ENCODE measurements at places on chromosomes 7 and 10.

GRCh38 chr10:85927952-85928665, 438.5 kb downstream of the GRID1 start:
- DNase-seq, result no peak

- no peak for DNase-seq
Observed at GRCh38 chr7:23200331-23200730, 18.5 kb downstream of the NUP42 start.

DNA sequence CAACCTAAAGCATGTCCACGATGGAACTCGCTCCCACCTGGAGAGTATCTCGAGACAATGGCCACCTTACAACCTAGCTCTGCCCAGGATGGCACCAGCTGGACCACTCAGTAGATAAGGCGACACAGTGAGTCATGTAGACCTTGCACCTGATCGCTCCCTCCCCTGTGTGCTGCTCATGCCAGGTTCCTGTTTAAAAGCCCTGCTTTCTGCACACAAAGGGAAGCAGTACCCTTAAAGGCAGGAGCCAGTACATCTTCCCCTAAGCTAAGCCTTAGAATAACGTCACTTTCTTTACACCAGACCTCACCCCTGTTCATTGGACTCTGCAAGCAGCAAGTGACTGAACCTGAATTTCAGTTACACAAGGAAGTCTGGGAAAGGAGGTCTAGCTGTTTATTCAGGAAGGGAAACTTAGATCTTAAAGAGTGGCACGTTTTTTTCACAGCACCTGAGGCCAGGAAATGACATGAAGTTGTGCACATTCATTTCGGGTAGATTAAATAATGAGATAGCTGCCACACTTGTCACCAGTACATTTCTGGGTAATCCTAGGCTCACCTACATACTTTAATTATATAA, 117.9 kb downstream of the MTPAP start:
- DNase-seq, result no peak

- DNase-seq, result peak; percentile 70
Observed at GRCh38 chr10:61992671-61993668, 91.5 kb downstream of the ARID5B start.

DNA sequence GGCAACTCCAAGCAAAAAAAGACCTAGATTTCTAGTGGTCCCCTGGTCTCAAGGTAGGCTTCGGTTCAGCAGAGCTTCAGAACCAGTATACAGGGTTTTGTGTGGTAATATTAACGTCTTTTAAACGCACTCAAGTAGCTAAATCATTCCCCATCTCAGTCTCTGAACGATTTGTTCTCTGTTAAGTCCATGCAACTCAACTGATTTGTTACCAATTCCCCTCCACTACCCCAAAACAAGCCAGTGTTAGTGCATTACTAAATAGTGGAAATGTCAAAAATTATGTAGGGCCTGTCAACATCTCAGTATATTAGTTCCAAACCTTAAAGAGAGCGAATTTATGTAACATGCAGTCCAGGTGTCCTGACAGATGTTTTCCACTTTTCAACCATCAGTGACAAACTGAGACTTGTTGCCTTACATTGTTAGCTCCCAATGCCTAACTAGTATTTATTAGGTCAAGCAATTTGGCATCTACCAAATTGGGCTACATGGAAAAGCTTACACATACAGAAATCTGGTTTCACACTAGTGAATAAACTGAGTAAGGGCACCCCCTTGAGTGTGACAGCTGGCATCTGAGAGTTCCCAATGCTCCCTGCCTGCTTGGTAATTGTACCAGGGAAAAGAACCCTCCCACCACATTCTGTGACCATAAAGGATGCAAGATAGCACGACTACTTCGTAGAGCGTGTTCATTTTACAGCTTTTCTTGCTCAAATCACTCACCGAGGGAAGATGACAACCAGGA, 12.2 kb downstream of the HNRNPA2B1 start:
- no peak for DNase-seq

GRCh38 chr10:87798082-87798481, 19.9 kb downstream of the ATAD1 start:
- no peak for DNase-seq

DNA sequence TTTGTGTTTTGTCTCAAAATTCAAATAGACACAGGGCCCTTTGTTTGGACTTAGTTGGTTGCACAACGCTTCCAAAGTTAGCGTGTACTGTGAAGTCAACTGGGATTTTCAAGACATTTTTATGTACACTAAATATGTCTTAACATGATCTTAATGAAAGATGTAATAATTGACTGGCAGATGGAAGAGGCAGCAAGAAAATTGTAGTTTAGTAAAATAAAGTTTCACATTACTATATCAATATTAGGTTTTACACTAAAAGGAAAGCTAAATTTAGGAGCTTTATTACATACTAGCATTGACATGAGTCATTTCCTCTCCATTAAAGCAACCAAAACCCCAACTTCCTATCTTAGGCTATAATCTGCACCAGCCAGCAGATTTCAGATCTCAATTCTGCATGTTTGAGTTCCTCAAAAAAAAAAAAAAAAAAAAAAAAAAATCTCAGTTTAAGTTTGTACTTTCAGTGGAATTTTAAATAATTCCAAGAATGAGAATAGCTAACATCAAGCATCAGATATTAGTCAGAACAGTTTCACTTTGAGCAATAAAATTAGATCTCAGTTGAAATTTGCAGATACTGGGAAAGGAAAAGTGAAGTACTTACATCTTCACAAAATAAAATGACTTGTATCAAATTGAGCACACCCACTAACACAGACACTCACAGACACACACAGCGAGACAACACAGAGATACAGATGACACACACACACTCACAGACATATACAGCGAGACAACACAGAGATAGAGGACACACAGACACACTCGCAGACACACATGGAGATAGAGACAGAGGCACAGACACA, 346.6 kb upstream of the KLF6 start:
- DNase-seq, result no peak

- DNase-seq, result no peak
Observed at GRCh38 chr10:6120691-6121090, 31.9 kb downstream of the RBM17 start.

GRCh38 chr10:118595598-118596425, at the start of gene PRLHR:
PRLHR (minus strand) TSS chr10:118595648; CDS start chr10:118595244, 404 bp downstream.
- DNase-seq, result no peak

- DNase-seq, result no peak
Observed at GRCh38 chr7:137816696-137817320, 30.0 kb downstream of the DGKI start.

- DNase-seq, result no peak
Observed at GRCh38 chr7:96061844-96062243, 260.1 kb downstream of the SLC25A13 start.

DNA sequence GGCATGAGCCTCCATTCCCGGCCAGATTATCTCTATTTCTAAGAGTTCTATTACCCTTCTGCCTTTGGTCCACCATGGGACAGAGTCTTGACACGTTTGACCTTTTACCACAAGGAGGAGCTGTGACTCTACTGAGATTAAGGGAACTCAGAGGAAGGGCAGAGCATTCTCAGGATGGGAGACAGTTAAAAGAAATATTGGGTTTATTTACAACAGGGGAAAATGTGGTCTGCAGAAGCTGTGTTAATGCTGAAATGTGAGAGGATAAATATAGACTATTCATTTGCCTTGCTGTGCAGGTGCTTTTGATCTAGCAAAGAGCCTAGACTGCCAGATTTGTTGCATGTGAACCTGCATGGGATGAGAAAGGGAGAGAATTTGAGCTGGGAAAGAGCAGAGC, 45.8 kb upstream of the PRSS58 start:
- DNase-seq, result no peak

DNA sequence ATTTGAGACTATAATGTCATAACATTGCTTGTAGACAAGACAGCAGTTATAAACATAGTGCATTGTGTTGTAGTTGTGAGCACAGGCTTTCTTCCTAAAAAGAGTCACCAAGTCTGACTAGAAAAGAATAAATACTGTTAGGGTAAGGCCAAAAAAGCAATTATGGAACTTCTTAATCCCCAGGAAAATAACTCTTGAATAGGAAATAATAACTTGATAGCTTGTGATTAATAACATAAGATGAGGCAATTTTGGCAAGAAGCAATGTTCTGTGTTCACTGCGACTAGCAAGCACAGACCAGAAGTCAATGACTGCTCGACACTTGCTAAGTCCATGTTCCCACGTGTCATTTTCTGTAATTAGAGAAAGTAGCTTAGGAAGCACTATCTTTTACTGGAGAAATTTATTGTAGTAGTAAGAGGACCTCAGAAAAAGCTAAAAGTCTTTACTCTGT, 97.1 kb downstream of the AGMO start:
- no peak for DNase-seq

DNA sequence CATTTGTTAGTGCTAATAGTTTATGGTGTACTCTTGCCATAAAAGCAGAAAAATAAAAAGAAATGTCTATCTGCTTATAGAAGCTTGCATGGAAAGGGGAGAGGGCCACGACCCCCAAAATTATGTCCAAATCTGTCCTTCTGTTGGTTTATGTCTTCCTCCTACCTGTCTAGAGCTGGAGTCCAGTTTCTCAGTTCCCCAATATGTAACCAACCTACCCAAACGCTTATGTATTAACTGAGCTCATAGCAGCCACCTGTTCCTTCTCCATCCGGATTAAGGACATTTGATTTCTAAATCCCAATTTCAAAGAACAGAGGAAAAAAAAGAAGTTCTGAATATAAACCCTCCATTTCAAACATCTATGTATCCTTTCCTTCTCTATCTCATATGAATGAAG, 30.3 kb upstream of the TPK1 start:
- no peak for DNase-seq

DNA sequence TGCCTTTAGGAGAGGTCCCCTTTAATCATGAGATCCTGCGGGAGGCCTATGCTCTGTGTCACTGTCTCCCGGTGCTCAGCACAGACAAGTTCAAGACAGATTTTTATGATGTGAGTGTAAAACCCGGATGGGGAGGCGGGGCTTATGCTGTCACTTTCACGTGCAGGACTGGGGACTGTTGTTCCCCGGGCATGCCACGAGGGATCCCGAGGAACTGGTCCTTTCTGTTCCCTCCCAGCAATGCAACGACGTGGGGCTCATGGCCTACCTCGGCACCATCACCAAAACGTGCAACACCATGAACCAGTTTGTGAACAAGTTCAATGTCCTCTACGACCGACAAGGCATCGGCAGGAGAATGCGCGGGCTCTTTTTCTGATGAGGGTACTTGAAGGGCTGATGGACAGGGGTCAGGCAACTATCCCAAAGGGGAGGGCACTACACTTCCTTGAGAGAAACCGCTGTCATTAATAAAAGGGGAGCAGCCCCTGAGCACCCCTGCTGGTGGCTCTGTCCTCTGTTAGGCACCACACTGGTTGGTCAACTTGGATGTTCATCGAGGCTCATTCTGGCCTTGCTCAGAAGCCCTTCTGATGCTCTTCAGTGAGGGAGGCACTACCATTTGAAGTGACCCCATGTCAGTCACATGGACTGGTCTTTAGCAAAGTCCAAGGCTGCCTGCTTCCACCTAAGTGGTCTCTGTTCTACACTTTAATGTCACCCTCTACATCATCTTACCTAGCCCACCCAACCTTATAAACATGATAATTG, 2.8 kb downstream of the COPS6 start:
- DNase-seq, result no peak

- no peak for DNase-seq
Observed at GRCh38 chr7:41544241-41544640, 158.6 kb downstream of the INHBA start.

DNA sequence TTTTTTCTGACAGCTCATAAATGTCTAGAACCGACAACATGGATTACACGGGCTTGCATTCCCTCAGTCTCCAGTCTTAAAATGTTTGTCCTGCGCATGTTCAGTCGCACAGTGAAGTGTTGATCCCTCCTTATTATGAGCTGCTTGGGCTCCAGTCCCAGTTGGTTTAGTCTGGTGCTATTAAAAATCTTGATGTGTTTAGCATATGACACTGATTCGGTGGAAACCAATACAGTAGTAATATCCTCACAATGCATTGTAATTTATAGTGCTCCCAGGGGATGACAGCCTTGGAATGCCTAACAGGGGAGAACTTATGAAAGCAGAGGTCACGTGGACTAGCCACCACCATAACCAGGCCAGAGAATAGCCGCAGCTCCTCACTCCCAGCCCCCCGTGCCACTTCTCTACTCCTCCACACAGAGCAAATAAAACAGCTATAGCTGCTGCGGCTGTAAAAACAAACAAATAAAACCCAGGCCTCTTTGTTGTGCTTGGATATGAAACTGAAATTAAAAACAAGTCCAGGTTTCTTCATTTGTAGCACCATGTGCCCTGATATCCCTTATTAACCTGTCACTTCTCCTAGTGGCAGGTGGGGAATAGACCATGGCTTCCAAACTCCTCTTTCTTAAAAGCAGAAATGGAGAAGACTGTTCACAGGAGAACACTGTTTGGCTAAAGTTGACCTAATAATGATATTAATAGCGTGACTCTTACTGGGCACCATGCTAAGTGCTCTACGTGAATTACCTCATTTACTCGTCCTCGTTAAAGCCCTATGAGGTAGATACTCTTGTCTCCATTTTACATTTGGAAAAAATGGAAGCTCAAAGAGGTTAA, 7.7 kb downstream of the DPCD start:
- DNase-seq, result no peak

- DNase-seq, result no peak
Observed at GRCh38 chr7:147249956-147250355, 1133.4 kb downstream of the CNTNAP2 start.

DNA sequence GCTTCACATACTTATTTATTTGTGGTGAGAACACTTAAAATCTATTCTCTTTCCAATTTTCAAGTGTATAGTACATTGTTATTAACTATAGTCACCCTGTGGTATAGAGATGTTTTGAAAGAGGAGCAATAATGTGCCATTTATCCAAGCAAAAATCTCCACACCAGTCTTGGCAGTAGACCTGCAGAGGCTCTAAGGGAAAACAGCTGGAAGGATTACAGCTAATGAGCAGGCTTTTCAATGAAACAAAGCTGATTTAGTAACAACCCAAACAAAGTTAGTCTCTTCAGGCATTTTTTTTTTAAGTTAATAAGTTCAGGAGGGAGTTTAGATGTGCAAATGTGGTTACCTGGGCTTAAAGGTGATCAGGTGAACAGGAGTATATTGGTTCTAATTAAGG, 101.9 kb downstream of the EVX1 start:
- no peak for DNase-seq

DNA sequence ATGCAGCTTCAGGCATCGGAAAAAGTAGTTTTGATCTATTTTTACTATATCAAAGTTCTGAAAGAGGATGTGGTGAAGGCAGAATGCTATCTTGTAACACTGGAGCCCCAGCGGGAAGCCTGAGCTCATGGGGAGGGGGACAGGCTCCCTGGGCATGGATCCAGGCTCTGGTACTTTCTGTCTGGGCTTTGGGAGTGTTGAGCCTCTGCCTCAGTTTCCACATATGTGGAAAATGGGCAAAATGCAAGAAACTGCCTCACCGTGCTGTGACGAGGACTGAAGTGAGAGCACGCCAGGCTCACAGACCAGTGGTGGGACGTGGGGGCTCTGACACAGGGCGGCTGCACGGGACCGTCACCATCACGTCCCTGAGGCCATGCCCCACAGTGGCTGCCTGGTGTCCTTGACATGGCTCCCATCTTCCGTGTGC, 182.9 kb upstream of the SHH start:
- DNase-seq, result no peak

GRCh38 chr10:104324931-104325330, 13.3 kb downstream of the ITPRIP start:
- no peak for DNase-seq
